Left lung (tissue), 14 donors: ENCODE measurements at places on chromosomes 11 and 22.
A peak's percentile ranks its signal among the peaks of the same experiment; 100 is the strongest.

- H3K4me3 ChIP-seq: no peak overlapping the region
- no peaks in the 10 kb centered on the region for H3K36me3 ChIP-seq
- DNase-seq: no peak
- H3K27ac ChIP-seq: no peak overlapping the region
- H3K4me1 ChIP-seq: no peaks in the 10 kb centered on the region
- peaks cover 6% of the 10 kb centered on the region for H3K27me3 ChIP-seq
Measured at GRCh38 chr11:128941110-128941509, 1.6 kb downstream of the TP53AIP1 start.

DNA sequence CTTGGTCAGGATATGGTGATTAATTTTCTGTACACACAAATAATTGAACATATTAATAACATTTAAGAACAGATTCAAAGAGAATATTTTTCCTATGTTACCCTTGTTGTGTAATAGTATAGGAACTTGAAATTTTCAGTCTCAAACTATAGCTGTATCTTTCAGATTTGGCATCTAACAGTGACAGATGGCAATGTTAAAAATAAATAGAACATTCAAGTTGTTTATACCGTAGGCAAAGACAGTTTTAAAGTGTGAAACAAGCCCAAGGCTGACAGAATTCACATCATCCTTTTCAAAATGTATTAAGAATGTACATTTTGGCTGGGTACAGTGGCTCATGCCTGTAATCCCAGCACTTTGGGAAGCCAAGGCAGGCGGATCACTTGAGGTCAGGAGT is 92.6 kb upstream of the TP53AIP1 start:
- no peaks in the 10 kb centered on the region for H3K36me3 ChIP-seq
- H3K4me3 ChIP-seq: no peak overlapping the region
- H3K27ac ChIP-seq: no peak overlapping the region
- H3K4me1 ChIP-seq: no peaks in the 10 kb centered on the region
- H3K27me3 ChIP-seq: no peaks in the 10 kb centered on the region

- H3K27ac ChIP-seq: no peak overlapping the region
- no peaks in the 10 kb centered on the region for H3K27me3 ChIP-seq
- H3K36me3 ChIP-seq: no peaks in the 10 kb centered on the region
- no peak for DNase-seq
- no peak overlapping the region for H3K4me3 ChIP-seq
Measured at GRCh38 chr22:37079158-37079557, 27.6 kb downstream of the KCTD17 start.

- no peak overlapping the region for H3K27ac ChIP-seq
- no peak for DNase-seq
- H3K27me3 ChIP-seq: no peaks in the 10 kb centered on the region
Measured at GRCh38 chr11:128625326-128625725, 38.0 kb upstream of the ETS1 start.

- no peak overlapping the region for H3K27ac ChIP-seq
- no peaks in the 10 kb centered on the region for H3K36me3 ChIP-seq
- H3K4me3 ChIP-seq: peak overlapping the region; percentile 49
- no peaks in the 10 kb centered on the region for H3K4me1 ChIP-seq
- no peak for DNase-seq
- no peaks in the 10 kb centered on the region for H3K27me3 ChIP-seq
Measured at GRCh38 chr11:1854949-1855885, 2.3 kb downstream of the LSP1 start.

DNA sequence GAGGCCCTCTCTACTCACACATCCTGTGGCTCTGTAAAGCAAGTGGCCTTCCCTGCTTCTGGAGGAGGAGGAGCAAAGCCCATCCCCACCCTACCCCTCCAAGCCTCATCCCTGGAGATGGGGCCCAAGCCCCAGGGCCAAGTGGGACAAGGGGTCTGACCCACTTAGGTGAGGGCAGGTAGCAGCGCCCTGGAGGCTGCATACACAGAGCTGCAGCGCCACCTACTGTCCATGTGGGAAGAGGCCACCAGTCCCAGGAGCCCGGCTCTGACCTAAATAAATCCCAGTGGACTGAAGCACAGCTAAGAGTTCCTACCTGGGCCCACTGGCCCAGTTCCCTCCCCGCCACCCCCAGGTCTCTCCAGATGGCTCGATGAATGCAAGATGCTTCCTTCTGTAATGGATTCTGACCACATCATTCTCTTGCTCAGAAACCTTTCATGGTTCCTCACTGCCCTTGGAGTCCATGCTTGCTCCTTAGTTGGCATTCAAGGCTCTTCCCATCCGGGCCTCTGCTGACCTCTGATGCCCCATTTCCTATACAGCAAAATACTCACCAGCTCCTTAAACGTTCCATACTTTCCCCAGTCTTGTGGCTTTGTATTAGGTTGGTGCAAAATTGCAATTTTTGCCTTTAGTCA is 62.1 kb downstream of the THAP12 start:
- no peaks in the 10 kb centered on the region for H3K36me3 ChIP-seq
- no peak overlapping the region for H3K4me3 ChIP-seq
- peaks cover 33% of the 10 kb centered on the region for H3K27me3 ChIP-seq
- no peak overlapping the region for H3K27ac ChIP-seq

DNA sequence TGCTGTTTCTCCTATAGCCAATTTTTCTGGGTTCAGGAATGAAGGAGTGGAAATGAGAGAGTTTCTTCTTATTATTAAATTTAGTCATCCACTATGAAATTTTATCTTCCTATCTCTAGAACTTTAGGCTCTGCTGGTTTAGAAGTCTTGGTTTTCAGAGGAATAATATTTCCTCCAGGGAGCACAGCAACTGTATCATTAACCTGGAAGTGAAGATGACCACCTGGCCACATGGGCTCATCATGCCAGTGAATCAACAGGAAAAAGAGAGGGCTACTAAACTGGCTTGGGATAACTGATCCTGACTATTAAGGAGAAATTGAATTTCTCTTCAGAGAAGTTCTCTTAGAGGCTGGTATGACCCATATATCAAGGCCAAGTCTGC is 44.4 kb downstream of the ADM start:
- no peak overlapping the region for H3K27ac ChIP-seq
- DNase-seq: no peak
- H3K4me3 ChIP-seq: no peak overlapping the region
- no peaks in the 10 kb centered on the region for H3K36me3 ChIP-seq

DNA sequence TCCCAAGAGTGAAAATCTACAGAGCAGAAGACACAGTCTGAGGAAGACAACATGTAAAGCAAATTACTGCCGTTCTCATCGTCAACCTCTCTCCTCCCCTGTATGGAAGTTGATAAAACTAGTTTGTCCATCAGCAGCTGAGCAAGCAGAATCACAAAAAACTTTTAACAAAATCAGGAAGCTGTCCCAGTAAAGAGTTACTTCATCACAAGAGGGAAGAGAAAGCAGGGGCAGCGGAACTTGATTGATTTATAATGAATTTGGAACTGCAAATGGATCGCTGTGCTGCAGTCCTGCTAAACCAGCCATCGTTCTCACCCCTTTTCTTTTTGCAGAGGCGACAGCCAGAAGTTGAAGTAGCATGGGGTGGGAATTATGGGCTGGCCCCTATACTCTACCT is 13.7 kb upstream of the UCP3 start:
- no peaks in the 10 kb centered on the region for H3K27me3 ChIP-seq
- DNase-seq: no peak
- peaks cover 3% of the 10 kb centered on the region for H3K36me3 ChIP-seq
- H3K4me3 ChIP-seq: no peak overlapping the region
- H3K4me1 ChIP-seq: peaks cover 76% of the 10 kb centered on the region

- no peak overlapping the region for H3K27ac ChIP-seq
- no peaks in the 10 kb centered on the region for H3K4me1 ChIP-seq
- H3K36me3 ChIP-seq: no peaks in the 10 kb centered on the region
- DNase-seq: no peak
Measured at GRCh38 chr11:64906314-64906635, 10.7 kb downstream of the ATG2A start.

DNA sequence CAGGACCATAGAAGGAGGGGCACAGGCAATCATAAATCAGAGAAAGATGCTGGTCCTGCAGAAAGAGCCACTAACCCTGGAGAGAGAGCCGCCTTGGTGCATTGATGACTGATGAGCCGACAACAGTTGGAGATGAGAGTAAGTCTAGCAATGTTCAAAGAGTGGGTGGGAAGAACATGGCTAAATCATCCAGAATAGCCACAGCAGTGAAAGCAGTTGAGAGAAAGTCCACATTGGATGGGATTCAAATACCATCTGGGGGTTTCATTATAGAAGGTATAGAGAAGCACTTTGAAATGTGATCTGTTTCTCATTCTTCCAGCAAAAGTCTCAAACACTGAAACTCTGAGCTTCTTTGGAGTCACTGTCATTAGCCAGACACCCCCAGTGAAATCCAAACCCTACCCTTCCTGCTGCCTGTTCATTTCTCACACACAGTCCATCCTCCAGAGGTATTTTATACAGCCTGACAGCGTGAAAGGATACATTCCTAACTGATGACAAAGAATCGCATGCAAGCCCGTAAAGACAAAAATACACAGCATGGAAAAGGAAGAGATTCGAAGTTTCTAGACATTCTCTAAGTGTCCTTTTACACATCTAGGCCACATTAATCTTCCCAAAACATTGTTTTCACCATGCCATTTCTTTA is 303.1 kb upstream of the MPPED2 start:
- H3K4me1 ChIP-seq: no peaks in the 10 kb centered on the region
- H3K36me3 ChIP-seq: no peaks in the 10 kb centered on the region
- H3K4me3 ChIP-seq: no peak overlapping the region
- H3K27ac ChIP-seq: no peak overlapping the region
- DNase-seq: no peak

DNA sequence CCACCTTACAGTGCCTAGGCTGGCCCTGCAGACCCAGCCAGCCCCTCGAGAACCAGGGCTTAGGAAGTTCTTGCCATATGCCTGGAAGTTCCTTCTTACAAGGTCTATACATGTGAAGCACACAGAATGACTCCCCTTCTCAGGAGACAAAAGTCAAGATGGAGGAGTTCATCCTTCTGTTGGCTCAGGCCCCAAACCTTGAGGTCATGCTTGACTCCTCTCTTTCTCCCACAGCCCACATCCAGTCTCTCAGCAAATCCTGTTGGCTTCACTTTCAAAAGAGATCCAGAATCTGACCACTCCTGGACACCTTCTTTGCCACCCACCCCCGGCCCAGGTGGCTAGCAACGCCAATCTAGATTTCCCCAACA is 1.7 kb upstream of the CD248 start:
- no peak for DNase-seq
- no peaks in the 10 kb centered on the region for H3K36me3 ChIP-seq
- H3K4me1 ChIP-seq: peaks cover 33% of the 10 kb centered on the region
- no peak overlapping the region for H3K4me3 ChIP-seq

DNA sequence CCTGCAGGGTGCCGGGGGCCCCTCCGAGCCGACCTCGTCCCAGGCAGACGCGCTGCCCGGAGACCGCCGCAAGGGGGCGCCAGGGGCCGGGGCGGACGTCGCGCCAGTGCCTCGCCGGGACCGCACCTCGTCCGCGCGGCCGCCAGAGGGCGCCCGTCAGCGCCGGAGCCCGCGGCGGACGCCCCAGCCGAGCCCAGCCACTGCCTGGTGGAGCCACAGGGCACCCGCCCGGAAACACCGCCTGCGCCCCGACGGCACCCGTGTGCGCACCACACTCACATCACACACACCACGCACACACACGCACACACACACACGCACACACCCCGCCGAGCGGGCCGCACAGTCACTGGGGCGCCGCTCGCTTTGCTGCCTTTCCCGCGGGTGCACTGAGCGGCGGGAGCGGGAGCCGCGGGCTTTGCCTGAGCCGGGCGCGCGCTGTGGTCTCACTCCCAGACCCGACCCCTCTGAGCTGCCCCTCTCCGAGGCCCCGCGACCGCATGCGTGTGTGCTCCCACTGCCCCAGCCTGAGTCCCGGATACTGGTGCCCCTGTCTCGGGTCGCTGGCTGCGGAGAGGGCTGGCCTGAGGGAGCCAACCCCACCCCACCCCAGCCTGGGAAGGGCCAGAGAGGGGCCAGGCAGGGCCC is 449.3 kb downstream of the OPCML start:
- no peaks in the 10 kb centered on the region for H3K36me3 ChIP-seq
- peak; percentile 57 for DNase-seq
- peaks cover 19% of the 10 kb centered on the region for H3K27me3 ChIP-seq
- H3K4me1 ChIP-seq: peaks cover 4% of the 10 kb centered on the region
